IPS DF 6.9 (cell line): ENCODE measurements at places on chromosomes 4 and X.

DNA sequence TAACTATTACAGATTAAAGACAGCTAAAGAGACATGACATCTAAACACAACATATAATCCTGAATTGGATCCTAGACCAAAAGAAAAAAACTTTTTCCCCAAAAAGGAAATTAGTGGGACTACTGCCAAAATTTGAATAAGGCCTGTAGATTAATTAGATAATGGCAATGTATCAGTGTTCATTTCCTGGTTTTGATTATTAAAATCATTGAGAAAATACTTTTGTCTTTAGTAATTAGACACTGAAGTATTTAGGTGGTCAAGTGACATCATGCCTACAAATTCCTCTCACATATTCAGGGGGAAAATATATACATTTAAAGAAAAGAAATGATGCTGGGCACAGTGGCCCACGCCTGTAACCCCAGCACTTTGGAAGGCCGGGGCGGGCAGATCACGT, 10.4 kb upstream of the USO1 start:
- DNase-seq, result no peak

DNA sequence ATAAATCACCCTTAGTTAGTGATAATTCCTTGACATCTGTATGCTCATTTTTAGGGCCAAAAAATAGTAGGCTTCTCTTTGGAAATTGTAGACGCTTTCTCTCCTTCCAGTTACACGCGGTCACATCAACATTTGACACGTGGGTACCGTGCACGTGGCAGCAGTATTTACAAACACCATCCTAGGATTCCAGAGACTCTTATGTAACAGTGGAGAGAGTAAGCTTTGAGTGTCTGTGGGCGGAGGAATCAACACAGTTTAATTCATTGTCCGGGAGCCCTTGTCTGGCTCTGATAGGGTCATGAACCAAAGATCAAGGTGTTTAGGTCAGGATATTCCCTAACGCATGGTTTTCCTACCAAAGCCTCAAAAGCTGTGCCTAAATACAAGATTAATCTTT, 12.2 kb downstream of the TET2 start:
- no peak for DNase-seq

GRCh38 chr4:23789762-23790161, 100.1 kb downstream of the PPARGC1A start:
- no peak for DNase-seq

DNA sequence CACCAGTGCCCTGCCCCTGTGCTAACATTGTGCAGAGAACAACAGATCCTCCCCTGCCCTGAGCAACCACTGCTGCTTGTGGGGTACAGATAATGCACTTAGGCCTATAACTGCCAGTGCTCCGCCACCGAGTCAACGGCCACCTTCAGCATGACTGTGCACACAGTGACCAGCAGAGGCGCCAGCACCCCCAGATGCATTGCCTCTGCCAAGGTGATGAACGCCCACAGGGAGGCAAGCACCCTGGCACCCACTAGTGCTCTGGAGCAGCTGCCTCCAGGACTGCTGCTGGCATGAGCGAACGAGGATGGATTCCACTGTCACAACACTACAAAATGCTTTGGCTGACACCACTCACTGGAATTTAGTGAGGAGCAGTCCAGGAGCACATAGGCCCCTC, 38.2 kb downstream of the SPIN2B start:
- no peak for DNase-seq

DNA sequence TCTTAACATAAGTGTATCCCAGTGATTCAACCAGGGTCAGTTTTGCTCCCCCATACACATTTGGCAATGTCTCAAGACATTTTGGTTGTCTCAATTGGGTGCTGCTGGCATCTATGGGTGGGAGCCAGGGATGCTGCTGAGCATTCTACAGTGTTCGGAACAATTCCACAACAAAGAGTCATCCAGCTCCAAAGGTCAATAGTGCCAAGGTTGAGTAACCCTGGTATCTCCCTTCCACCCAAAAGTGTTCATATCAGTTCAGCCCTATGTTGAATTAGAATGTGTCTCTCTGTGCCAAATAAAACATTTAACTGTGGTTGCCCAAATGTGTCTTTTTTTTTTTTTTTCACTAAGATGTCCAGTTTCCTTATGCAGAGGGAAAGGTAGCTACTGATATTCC, 129.4 kb upstream of the RAI2 start:
- DNase-seq, result no peak

- DNase-seq, result no peak
Measured at GRCh38 chr4:169416997-169417396, 146.2 kb upstream of the SH3RF1 start.

- DNase-seq, result no peak
Measured at GRCh38 chr4:138438608-138439007, 196.5 kb upstream of the SLC7A11 start.

DNA sequence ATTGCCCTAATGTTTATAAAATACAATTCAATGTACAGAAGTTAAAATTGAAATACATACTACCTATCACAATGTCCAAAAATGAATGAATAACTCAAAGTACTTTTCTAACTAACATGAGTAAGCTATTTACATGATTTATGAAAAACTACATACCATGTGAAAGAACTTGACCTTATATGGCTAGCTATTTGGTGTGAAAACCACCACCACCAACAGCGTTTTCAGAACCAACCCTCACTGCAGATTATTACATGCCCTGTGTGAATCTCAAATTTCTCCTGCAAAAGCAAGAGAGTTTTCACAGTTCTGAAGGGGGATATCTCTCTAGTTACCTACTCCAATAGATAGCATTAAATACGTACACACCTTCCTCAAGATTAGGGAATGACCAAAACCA, 198.5 kb downstream of the SPATA18 start:
- no peak for DNase-seq

DNA sequence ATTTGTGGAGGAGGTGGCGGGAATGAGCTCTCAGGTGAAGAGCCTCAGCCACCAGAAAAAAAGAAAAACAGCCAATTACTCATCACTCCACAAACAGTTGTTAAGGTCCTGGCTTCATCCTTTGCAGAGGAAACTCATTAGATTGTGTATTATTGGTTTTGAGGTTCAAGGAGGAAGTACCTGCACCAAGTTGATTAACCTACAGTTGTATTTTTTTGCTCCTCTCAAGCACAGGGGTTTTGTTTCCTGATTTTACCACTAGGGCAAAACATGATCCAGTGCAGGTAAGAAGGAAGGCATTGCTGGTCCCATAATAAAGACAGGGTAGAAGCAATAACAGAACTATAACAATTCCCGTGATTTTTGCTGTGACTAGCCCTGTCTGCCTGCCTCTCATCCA, 84.0 kb upstream of the QRFPR start:
- peak; percentile 9 for DNase-seq

GRCh38 chr4:99645638-99646037, 12.0 kb downstream of the C4orf54 start:
- DNase-seq, result no peak

GRCh38 chrX:72029483-72030411, 102.0 kb downstream of the RTL5 start:
- DNase-seq, result no peak
